ENCODE measurements at places on chromosomes 2 and 18. TPM values are rescaled to one million over a fixed set of nuclear protein-coding genes. Genes with fewer than 3 reads are reported as not detected.

- DNase-seq, result peak; percentile 46
These were observed 45.4 kb downstream of the RASGRP3 start for GRCh38 chr2:33521791-33522281.

DNA sequence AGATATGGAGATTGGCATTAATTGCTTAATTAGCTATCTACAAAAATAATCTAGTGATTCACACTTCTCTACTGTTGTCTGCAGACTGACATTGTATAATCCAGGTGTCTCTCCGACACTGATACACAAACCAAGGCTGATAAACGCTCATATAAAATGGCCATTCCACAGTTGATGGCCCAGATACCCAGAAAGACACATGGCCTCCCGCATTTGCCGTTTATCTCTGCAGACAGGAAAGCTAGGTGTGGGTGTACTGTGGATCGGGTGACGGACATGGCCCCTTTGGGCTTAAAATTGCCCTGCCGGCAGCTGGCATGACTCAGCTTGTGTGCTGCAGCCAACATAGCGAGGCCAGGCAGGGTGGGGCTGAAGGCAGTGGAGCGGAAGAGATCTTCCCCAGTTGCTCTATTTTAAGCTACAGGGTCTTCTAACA lies 18.5 kb downstream of the PMAIP1 start:
- no peak for DNase-seq

GRCh38 chr2:205477016-205477705 lies 205.1 kb upstream of the NRP2 start:
- no peak for DNase-seq

DNA sequence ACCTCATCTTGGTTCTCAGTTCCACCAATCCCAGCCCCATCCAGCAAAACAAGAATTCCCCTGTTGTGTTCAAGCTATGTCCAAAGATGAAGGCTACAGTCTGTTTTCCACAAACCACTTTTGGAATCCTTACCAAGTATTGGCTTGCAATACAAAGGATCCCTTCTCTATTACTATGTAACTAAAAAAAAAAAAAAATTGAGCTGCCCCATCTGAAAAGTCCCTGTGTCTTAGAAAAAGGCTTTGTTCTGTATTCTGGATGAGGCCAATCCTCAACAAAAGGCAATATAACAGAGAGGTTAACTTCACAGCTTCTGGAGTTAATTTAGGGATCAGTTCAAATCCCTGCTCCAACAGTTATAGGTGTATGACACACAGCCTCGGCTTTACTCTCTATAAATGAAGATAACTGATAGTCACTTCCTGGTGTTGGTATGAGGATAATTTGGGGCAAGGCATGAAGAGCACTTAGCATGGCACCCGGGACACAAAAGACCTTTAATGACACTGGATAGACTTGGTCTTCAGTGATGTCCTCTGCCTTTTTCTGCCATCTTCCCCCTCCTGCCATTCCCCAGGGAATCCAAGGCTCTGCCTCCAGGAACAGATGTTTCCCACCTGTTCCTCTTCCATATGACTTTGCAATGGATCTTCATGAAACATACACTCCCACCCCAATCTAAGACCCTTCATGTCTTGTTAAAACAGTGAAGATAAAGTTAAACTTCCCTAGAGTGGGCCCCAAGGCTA lies 61.2 kb upstream of the ATL2 start:
- no peak for DNase-seq

GRCh38 chr2:239008677-239009588 lies 161.0 kb downstream of the TWIST2 start:
- no peak for DNase-seq

DNA sequence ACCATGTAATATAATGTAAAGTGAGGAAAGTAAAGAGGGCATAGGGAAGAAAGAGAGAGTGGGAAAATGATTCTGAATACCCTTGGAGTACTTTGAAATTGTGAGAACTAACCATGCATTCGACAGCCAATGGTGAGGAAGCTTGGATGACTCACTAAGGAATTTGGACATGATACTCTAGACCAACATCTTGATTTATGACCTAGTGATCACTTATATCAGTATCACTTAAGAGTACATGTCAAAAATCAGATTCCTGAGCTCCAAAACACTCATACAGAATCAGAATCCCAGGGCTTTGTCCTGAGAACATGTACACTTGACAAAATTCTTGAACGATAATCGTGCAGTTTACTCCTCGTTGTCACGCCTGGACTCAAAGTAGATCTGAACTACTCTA lies 1899.8 kb upstream of the PIK3C3 start:
- DNase-seq, result no peak

DNA sequence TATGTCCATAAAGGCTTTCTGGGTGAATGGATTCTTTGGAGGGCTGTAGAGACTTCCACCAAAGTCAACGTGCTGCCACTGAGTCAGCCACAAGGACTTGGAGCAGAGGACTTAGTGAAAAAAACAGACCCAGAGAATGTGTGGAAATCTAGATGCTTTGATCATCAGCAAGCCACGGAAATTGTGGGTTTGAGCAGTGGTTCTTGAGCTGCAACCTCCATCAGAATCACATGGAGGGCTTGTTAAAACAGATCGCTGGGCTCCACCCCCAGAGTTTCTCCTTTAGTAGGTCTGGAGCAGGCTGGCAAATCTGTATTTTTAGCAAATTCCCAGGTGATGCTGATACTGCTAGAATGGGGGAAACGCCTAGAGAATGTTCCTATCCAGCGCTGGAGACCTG lies 95.3 kb downstream of the RBM43 start:
- DNase-seq, result no peak

GRCh38 chr18:61770279-61770678 lies 122.5 kb downstream of the RNF152 start:
- no peak for DNase-seq

DNA sequence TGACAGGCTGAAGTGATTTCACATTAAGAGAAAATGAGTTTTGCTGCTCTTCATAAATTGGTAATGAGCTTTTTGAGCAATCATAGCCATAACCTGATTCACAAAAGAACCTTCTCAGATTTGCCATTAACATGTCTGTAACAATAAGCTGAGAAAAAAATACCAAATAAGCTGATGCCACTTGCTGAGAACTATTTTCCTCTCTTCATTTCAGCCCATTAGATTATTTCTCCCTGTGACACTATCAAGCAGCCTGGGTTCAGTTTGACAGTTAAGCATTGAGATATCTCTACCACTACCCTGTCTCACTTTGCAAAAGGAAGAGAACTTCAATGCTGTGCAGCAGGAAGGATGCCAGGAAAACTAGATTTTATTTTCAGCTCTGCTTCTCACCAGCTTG lies 673.9 kb downstream of the TRIB2 start:
- no peak for DNase-seq

DNA sequence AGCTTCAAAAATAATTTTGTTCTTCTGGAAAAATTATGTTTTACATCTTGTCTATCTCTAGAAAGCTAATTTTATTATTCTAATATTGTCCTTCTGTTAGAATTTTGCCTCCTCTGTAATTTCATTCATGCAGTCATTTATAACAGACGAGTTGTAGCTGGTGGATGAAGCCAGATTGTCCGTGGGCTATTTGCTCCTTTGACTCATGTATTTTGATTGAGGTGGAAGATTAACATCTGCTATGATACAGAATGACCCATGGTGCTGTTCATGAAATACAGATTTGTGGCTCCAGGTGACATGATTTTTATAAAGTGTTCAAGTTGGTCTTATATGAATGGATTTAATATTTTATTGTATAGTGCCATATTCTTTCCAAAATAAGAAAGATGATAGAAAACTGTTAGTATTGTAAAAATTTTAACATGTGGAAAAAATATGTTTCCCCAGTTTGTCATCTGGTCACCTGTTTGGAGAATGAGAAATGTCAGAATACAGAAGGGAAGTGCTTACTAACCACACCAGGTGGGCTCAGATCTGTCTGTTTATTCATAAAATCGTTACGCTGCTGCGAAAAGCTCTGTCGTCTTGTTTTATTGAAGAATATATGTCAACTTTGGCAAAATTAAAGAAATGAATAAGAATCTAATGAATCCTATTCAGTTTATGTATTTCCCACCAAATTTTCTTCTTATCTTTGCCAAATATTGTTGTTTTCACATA lies 20.4 kb upstream of the L3MBTL4 start:
- no peak for DNase-seq

DNA sequence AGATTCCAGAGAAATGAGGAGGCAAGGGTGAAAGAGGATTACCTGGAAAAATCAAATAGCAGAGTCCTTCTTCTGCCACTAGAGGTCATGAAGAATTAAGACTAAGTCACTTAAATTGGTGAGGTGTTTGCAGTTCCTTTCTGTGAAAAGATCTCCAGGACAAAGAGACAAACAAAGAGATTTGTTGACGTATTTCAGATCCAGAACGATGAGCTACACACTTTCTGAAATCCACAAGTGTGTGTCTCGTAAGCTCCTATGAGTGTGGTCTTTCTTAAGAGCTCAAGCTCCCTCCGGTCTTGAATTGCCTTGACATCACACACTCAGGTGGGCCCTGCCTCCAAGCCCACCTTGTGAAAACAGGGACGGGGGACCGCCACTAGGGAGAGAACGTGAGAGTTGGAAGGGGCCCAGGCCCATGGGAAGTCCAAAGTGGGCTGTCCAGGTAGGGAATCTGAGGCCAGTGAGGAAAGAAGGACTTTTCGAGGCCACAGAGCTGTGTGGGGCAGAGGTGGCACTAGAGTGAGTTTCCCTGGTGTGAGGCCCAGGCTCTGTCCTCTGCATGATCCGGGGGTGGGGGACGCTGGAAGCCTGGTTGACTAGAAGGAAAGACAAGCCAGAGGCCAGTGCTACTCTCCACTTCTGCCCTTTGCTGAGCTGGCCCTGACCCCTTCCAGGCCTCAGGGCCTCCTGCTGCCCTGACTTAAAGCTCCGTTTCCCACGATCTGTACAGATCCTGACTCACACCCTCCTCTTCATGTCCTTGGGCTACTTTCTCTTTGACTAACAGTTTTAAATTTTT lies 168.1 kb upstream of the NCK2 start:
- no peak for DNase-seq

DNA sequence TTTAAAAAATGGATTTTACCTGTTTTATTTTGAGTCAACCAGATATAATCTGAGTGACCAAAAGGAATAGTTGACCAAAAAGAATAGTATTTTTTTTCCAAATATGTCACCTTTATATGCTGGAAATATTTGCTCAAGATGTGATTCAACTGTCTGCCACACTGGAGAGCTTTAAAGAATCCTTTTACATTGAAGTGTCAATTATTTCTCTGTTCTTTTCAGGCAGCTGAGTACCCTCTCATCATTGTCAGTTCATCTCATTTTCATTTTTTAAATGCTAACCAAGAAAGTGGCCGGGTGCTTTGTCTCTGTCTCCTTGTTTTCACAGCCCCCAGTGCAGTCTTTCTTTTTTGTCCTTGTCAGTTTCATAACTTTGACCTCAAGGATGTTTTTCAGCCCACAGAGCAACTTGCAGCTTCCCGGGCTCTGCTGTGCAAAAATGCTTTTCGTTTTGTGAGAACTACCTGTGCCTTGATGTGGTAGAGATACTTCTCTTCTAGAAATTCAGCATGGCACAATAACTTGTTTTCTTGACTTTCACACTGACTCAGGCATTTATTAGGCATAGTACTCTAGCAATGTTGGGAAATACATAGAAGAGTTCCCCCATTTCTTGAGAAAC lies 23.4 kb upstream of the CERS6 start:
- no peak for DNase-seq

DNA sequence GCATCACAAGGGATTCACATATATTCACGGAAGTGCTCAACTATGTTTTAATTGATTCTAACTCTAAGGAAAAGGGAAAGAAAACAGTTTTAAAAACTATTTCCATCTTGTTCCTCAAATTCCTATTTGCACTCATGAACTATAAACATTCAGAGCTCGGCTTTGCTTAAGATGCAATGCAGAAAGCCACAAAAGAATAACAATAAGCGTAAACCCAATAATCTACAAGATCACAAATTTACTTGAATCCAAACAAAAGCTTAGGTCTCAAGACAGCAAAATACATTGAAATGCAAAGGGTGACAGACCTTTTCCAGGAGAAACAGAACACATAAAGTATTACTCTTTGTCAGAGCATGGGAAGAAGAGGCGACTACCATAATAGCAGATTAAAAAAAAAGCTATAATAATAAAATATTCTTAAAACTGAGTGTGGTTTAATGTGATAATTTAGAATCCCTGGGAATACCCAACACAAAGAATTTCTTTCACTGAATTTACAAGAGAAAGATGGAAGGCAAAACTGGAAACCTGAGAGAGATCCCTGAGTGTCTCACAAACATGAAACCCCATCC lies 1094.9 kb downstream of the LRP1B start:
- no peak for DNase-seq

- DNase-seq, result no peak
These were observed 679 bp downstream of the PMAIP1 start for GRCh38 chr18:59900222-59901128.

- no peak for DNase-seq
These were observed 12.5 kb upstream of the PLEKHM3 start for GRCh38 chr2:208037564-208038487.

GRCh38 chr2:157267476-157267875 lies 10.0 kb downstream of the GALNT5 start:
- DNase-seq, result no peak

DNA sequence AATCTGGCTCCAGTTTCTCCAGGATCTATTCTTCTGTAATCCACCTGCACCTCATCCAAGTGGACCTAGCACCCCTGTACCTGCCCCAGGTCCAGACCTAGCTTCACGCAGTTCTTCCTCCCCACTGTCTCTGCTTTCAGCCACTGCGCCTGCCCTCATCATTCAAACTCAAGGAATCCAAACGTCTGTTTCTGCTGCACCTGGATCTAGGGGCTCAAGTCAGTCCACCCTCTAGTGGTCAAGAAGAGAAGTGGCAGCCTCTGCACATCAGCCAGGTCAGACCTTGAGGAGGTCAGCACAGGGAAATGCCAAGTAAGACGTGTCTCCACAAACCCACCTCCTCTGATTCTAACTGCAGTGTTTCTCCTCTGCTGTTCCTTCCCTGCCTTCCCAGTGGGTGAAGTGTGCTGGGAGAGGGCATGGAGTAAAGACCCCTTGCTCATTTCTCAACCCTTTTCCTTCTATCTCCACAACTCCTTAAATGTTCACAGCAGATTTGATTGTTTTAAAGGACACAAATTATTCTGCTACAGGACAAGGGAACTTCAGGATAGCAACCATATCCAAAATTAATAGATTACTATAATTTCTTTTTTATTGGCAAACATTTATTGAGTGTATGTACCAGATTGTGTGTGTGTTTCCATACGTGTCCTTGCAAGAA lies 8.6 kb upstream of the RNF152 start:
- DNase-seq, result no peak

GRCh38 chr2:167198009-167198408 lies 309.7 kb downstream of the XIRP2 start:
- no peak for DNase-seq

- no peak for DNase-seq
These were observed 92.7 kb downstream of the FAM124B start for GRCh38 chr2:224309176-224309575.

- DNase-seq, result no peak
These were observed 64.2 kb upstream of the THOC1 start for GRCh38 chr18:332007-332406.

GRCh38 chr2:170525566-170525900 lies 189.6 kb upstream of the SP5 start:
- DNase-seq, result no peak

The TUBA4B gene
- 0.61 TPM for polyA plus RNA-seq

The CDH19 gene
- 0.14 TPM for polyA plus RNA-seq

The TMEM37 gene
- polyA plus RNA-seq, result 37.0 TPM

The KIAA2012 gene
- polyA plus RNA-seq, result 0.38 TPM

The POTEI gene
- not detected for polyA plus RNA-seq

The VRK2 gene
- polyA plus RNA-seq, result 25.8 TPM

The FOXD4L1 gene
- 0.16 TPM for polyA plus RNA-seq

The NPAS2 gene
- 15.3 TPM for polyA plus RNA-seq

The FAM237A gene
- polyA plus RNA-seq, result not detected

The GYPC gene
- 56.4 TPM for polyA plus RNA-seq

The NOTO gene
- 0.14 TPM for polyA plus RNA-seq

The ACVR1C gene
- polyA plus RNA-seq, result 0.04 TPM

The ALPG gene
- not detected for polyA plus RNA-seq

The CYP27C1 gene
- 12.8 TPM for polyA plus RNA-seq
